Hair follicle dermal papilla cell (primary cell): ENCODE measurements at places on chromosomes 3 and 15. TPM values are rescaled to one million over a fixed set of nuclear protein-coding genes. Genes with fewer than 3 reads are reported as not detected.

Gene LIPC
- total RNA-seq: 1.6 and 4.4 TPM in 2 replicates

Gene MKRN3
- 0.85 TPM in 1 of 2 replicates, not detected in the other for total RNA-seq

Gene SAXO2
- total RNA-seq: 1.6 TPM in 1 of 2 replicates, not detected in the other

Gene RRP9
- total RNA-seq: 14.4 and 15.3 TPM in 2 replicates

Gene CCDC51
- 8.0 and 10.6 TPM in 2 replicates for total RNA-seq

Gene EBLN2
- total RNA-seq: 5.2 and 6.5 TPM in 2 replicates

Gene TIMP4
- total RNA-seq: 3.5 and 5.7 TPM in 2 replicates

Gene PLCB2
- total RNA-seq: 0.12 and 0.49 TPM in 2 replicates

Gene ST3GAL6
- 0.49 and 1.3 TPM in 2 replicates for total RNA-seq

Gene NR2E3
- total RNA-seq: 0.16 TPM in 1 of 2 replicates, not detected in the other

Gene GOLGA6D
- under 0.01 TPM in 1 of 2 replicates, not detected in the other for total RNA-seq

Gene SEMA5B
- total RNA-seq: 0.12 TPM in 1 of 2 replicates, not detected in the other

Gene CACNA1D
- total RNA-seq: 0.97 and 2.3 TPM in 2 replicates

Gene NT5DC2
- 59.1 and 84.9 TPM in 2 replicates for total RNA-seq

Gene P2RY12
- not detected in 2 replicates for total RNA-seq

Gene ISLR
- 194 and 325 TPM in 2 replicates for total RNA-seq

Gene TRPM1
- total RNA-seq: not detected in 2 replicates

Gene GOLGA8R
- 1.8 and 4.0 TPM in 2 replicates for total RNA-seq

Gene CKMT1B
- not detected in 2 replicates for total RNA-seq

Gene SNTN
- not detected in 2 replicates for total RNA-seq

Gene LTK
- total RNA-seq: 0.12 and 0.32 TPM in 2 replicates

Gene FANCD2OS
- not detected in 2 replicates for total RNA-seq

Gene IQCF5
- total RNA-seq: not detected in 2 replicates

Gene ESYT3
- 0.49 and 0.97 TPM in 2 replicates for total RNA-seq

Gene AP3B2
- total RNA-seq: 0.12 and 1.6 TPM in 2 replicates

Gene COMMD4
- total RNA-seq: 47.5 and 56.5 TPM in 2 replicates

Gene ZNF502
- total RNA-seq: 6.6 and 8.8 TPM in 2 replicates

Gene HIGD2B
- not detected in 2 replicates for total RNA-seq

Gene NEK10
- 9.6 and 10.9 TPM in 2 replicates for total RNA-seq

Gene MIX23
- 10.9 and 22.8 TPM in 2 replicates for total RNA-seq

Gene NR1I2
- 0.16 TPM in 1 of 2 replicates, not detected in the other for total RNA-seq

Gene RASGRP1
- 0.24 and 0.32 TPM in 2 replicates for total RNA-seq

Gene TNFSF10
- total RNA-seq: 2.7 and 2.8 TPM in 2 replicates
